Kasumi-1 (cell line): ENCODE measurements at places on chromosomes 3 and 15.

DNA sequence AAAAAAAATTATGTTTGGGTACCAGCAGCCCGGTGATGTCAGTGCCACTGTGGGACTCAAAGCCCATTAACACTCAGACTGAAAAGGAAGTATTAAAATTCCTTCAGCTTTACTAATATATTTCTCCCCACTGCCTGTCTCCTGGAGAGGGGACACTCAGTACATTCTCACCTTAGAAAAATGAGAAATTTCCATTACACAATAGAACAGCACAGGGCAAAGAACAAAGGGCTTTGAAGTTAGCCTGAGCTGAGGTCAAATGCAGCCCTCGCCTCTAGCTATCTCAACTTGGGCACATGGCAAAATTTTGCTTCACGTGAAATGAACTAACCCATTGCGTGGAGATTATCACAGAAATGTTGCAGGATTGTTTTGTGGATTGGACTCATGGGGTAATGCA is 80.8 kb downstream of the RARB start:
- DNase-seq: no peak

DNA sequence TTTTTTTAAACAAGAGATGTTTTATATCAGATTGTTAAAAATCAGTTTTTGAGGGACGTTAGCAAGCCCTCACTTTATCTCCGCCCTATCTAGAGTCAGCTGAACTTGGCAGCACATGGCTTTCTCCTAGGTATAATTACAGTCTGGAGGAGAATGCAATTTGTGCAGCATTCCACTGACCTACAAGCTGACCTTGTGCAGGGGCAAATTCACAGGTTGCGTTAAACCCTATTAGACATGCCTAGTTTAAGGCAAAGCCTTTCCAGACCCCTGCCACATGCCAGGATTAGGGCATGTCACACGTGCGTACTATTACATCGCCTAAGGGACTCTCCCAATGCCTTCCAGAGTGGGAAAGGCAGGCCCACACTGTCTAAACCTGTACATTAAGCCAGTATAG is 224.0 kb downstream of the GREM1 start:
- no peak for DNase-seq

DNA sequence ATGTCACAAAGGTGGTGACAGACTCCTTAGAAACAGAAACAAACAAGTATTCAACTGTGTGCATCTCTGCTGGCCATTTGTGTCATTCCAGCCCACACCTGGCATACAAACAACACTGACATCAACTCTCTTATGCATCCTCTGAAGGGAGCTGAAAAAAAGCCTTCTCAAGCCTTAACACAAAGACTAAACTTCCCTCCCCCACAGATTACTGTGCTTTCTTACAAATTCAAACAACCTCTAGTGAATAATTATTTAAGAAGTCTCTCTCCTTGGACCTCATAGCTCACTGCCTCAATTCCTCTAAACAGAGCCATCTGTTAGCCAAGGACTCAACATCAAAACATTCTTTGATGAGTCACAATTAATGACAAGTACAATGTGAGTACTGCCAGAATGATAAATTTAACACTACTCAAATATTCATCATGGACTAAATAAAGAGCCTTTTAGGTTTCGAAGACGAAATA is 132.1 kb downstream of the WDR76 start:
- DNase-seq: no peak

GRCh38 chr3:171236265-171237008 is 209.9 kb upstream of the SLC2A2 start:
- DNase-seq: no peak

GRCh38 chr3:111650378-111651275 is 55.5 kb upstream of the ZBED2 start:
- DNase-seq: no peak

DNA sequence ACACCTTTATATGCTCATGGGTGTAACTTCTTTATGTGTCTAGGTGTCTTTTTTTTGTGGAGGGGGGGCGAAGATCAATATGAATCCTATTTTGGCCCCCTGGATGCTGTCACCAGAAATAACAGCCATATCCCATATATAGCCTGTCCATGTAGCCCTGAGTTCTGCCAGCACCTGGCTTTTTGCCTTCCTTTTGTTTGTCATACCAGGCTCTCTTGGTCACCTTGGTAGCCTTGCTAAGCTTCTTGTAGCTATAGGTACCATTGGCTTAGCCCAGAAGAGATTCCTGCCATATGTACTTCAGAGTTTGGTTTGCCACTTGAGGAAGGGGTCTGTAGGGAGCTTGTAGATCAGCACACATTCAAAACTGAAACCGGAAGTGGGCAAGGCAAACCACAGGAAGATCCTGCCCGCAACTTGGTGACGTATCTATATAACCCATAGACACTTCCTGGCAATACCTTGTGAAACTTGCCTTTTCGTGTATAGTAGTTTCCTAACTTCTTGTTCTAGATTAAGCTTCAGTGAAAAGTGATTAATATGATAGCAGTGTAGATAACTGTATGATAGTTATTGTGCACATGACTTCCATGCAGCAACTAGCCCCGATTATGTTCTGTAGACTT is 11.9 kb downstream of the RASA2 start:
- DNase-seq: peak; percentile 81

DNA sequence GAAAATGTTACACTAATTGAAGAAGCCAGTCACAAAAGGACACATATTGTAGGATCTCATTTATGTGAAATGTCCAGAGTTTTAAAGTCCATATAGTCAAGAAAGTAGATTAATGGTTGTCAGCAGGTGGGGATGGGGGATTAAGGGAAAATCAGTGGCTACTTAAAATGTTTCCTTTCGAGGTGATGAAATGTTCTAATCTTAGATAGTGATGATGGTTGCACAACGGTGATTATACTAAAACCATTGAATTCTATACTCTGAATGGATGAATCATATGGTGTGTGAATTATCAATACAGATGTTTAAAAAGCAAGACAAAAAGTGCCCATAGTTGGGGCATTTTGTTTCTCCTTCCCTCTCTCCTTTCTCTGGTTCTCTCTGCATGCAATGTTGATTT is 164.6 kb downstream of the ATG7 start:
- DNase-seq: no peak

DNA sequence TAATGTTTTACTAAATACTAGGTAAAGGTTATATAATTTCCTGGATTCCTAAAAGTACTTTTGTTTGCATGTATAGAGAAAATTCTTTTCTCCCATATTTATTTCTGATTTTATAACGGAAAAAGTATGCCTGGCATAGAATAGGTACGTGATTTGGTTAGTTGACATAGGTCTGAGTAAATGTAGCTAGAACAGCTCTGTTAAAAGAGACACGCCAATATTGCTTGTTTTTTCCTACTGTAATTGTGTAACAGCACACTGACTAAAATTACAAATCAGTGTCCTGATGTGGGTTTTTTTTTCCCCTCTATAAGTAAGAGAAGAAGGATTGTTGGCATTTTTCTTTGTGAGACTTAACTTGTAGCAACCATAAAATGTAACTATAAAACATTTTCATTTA is 26.7 kb downstream of the KLHL24 start:
- DNase-seq: no peak

DNA sequence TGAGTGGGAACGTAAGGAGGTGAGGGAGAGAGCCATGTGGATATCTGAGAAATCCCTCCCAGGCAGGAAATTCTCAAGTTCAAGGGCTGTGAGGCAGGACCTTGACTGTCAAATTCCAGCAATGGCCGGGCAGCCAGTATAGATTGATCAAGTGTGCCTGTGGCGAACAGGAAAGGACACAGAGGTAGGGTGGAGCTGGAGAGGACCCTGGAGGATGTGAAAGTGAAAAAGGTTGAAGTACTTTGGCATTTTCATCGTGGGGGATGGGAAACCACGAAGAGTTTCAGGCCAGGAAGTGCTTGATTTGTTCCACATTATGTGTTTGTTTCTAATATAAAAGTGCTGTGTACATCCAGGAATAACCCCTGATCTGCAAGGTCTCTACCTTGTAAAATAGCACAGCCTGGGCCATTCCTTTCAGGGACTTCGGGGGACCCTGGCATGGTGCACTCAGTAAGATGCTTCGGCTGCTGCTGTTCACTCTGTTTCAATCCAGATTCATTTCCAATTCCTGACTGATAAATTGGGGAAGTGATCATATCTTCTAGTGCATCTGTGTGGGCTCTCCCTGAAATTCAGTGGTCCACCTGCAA is 156.6 kb downstream of the MCTP2 start:
- DNase-seq: no peak

- no peak for DNase-seq
These were observed 2.5 kb downstream of the TMEM266 start for GRCh38 chr15:76062286-76062685.

DNA sequence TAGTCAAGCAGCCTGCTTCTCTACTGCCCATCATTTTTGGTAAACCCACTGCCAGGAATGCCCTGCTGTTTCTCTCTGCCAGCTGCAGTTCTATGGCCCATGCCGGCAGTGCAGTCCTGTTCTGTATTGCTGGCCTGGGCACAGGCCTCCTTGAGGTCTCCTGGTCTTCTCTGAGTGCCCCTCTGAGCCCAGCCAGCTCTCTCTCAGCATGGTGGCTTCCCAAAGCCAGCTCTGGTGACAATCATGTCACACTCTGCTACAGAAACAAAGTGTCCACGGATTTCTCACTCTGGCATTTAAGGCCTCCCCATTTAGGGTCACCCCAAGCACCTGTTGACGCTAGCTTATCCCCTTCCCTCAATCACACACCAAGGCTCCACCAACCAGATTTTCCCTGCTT is 24.5 kb downstream of the SRPRB start:
- no peak for DNase-seq

GRCh38 chr3:54307566-54308180 is 185.3 kb downstream of the CACNA2D3 start:
- DNase-seq: no peak

DNA sequence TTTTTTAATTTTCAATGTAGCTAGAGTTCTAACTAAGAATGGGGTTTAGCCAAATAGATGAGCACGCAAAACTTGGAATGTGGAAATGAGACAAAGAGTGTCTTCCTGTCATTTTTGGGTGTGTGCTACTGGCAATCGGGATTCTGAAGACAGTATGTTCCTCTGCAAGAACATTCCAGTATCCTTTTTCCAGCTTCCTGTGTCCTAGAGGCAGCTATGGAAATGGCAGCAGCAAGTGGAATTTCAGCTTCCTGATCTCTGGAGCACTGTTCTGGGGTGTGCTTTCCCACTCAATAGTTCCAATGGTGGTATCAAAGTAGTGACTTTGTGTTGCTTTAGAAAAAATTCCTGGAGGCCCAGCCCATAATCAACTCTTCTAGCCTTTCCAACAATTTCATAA is 642.9 kb upstream of the KCNMB2 start:
- no peak for DNase-seq

GRCh38 chr3:185087419-185087818 is 65.4 kb downstream of the C3orf70 start:
- DNase-seq: no peak

DNA sequence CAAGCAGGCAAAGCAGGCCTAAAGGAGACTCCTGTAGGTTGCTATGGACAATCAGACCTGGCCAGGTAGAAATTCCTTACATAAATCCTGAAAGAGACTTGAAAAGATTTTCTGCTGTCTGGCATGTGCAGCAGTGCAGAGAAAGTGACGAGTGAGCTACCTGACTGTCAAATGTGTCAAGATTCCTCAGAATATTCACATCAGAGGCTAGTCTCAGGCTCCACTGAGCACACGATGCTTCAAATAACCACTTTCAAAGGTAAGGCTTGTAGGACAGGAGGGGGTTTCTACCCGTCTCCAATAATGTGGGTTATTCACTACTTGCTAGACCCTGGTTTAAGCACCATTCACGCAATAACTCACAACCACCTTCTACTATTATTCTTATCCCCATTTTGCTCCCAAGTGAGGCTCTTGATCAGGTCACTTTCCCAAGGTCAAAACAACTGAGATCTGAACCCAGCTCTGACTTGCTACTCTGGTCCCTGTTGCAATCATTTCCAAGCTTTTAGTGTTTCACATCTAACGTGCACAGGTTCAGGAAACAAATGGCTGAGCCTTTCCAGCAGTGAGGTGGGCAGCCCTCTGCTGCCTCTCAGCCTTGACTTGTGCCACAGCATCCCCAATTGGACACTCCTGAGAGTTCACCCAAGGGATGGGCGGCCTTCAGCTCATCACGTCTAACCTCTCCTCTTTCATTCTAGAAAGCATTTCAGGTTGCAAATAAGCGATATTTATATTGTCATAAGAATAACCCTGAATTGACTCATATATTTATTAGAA is 329.9 kb upstream of the WNT5A start:
- no peak for DNase-seq

DNA sequence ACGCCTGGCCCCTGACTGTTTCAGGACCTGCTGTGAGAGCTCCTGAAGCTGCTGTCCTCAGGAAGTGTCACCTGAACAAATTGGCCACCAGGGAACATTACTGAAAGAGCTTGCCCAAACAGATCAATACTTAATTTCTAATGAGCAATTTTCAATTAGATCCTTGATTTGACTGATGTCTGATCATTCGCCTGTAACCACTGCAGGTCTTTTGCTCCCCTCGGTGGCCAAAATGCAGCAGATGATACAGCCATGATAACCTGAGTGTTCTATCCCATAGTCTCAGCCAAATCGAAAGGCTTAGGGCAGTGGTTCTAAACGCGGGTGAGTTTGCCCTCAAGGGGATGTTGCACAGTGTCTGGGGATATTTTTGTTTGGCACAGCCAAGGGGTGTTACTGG is 57.6 kb upstream of the MEX3B start:
- DNase-seq: no peak

DNA sequence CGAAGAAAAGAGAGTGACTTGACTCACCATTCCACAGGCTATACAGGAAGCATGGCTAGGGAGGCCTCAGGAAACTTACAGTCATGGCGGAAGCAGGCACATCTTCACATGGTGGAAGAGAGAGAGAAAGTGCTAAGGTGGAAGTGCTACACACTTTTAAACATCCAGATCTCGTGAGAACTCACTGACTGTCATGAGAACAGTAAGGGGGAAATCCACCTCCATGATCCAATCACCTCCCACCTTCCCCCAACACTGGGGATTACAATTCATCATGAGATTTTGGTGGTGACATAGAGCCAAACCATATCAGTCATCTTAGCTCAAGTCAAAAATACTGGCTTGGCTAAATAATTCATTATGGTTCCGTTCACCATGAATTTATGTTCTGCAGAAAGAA is 45.3 kb upstream of the NEDD4 start:
- DNase-seq: no peak

DNA sequence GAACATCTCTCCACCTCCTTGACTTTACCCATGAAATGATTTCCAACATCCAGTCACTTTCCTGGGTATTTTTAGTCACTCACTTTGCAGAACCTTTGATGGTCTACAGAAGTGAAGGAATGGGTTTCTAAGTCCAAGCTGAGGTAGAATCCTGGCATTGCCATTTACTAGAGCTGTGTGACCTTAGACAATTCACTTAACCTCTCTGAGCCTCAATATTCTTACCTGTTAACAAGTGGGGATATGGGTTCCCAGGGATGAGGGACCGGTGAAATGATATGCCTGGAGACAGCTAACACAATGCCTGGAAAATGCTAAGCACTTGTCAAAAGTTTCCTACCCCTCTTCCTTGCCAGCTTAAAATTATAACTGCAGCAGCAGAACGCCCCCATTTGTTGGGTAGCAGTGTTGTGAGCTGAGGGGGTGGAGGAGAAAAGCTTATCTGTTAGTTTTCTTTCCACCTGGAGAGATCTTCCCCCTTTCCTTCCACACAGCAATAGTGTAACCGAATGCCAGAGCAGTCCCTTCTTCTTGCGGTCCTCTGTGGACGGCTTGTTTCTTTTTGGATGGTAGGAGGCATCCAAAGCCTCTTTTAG is 319.2 kb upstream of the LRRFIP2 start:
- no peak for DNase-seq
